SK-N-SH (cell line): ENCODE measurements at places on chromosomes 13 and 19. TPM values are rescaled to one million over a fixed set of nuclear protein-coding genes. Genes with fewer than 3 reads are reported as not detected.
A peak's percentile ranks its signal among the peaks of the same experiment; 100 is the strongest.

The SERTM1 gene
- polyA plus RNA-seq: 0.05 and 0.06 TPM in 2 replicates

The CADM4 gene
- polyA plus RNA-seq: 21.4 and 28.9 TPM in 2 replicates

- H3K4me1 ChIP-seq: no peaks in the 10 kb centered on the region
- DNase-seq: no peak
- H3K36me3 ChIP-seq: no peaks in the 10 kb centered on the region
- no peak overlapping the region for H3K27ac ChIP-seq
- H3K27me3 ChIP-seq: peaks cover 20% of the 10 kb centered on the region; the same call in 1 of the 2 replicates
Measured at GRCh38 chr19:10018786-10019185, 5.5 kb downstream of the RDH8 start.

GRCh38 chr13:37944869-37945442 lies 75.4 kb upstream of the TRPC4 start:
- no peak overlapping the region for H3K4me3 ChIP-seq
- H3K27ac ChIP-seq: no peak overlapping the region
- no peaks in the 10 kb centered on the region for H3K36me3 ChIP-seq
- DNase-seq: no peak

DNA sequence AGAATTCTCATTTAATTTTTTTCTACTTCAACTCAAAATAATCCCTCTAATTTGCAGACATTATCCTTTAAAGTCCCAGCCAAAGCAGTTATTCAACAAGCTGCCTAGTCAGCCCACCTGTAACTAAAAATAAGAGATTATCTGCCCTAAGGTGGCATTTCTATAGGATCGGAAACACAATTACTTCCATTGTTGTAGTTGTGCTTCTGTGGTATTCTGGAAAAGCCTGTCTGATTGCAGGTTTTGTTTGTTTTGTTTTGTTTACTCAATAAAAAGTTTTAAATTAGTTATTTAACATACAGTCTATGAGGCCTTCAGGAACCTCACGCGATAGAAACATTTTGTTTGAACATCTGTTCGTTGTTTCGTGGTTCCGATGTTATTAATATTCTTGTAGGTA lies 101.0 kb downstream of the ZIC5 start:
- peaks cover 7% of the 10 kb centered on the region for H3K4me1 ChIP-seq
- no peak overlapping the region for H3K27ac ChIP-seq
- no peaks in the 10 kb centered on the region; the same call in 1 of the 2 replicates for H3K27me3 ChIP-seq
- no peak overlapping the region for H3K4me3 ChIP-seq
- H3K36me3 ChIP-seq: no peaks in the 10 kb centered on the region

DNA sequence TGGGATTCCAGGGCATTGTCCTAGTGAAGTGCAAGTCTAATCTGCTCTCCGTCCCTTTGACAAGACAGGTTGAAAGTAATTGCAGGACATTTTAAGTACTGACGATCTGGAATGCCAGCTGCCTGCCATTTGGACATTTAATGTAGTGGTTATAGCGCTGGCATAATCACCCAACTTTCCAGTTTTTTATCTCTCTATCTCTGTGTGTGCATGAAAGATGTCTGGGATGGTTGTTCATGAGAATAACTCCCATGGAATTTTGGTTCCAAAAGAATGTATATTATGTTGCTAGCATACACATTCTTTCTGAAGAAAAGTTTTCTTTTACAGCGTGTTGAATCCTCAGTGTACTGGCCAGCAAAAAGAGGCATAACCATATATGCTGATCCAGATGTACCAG lies 53.6 kb downstream of the TDRD12 start:
- no peak for DNase-seq
- H3K27me3 ChIP-seq: no peaks in the 10 kb centered on the region
- H3K36me3 ChIP-seq: no peaks in the 10 kb centered on the region
- H3K4me1 ChIP-seq: no peaks in the 10 kb centered on the region
- no peak overlapping the region for H3K4me3 ChIP-seq
- no peak overlapping the region for H3K27ac ChIP-seq

DNA sequence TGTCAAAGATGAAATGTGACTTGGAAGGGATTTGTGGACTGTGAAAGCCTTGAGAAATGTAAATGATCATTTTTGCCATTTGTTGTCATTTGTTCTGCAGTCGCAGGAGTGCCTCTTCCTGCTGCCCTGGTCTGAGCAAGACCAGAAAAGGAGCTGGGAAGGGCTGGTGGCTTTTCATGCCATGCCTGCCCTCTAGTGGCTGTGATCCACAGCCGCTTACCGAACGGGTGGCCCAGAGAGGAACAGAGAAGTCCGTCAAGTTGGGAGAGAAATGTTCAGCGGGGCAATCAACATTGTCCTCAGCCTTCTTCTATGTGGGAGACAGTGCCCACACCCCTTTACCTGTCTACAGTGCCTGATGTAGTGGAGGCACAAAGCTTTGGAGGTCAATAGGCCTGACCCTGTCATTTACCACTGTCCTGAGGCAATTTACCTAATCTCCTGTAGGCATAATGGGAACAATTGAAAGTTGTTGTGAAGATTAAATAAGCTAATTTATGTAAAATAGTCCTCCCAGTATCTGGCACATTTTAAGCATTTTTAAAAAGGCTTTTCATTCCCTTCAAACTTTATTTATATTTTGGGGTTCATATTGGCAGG lies 224.5 kb downstream of the B3GLCT start:
- DNase-seq: peak; percentile 73
- no peak overlapping the region for H3K27ac ChIP-seq
- no peaks in the 10 kb centered on the region; the same call in 1 of the 2 replicates for H3K27me3 ChIP-seq
- H3K4me3 ChIP-seq: no peak overlapping the region
